ENCODE measurements at places on chromosomes 6 and 20.
A peak's percentile ranks its signal among the peaks of the same experiment; 100 is the strongest.

DNA sequence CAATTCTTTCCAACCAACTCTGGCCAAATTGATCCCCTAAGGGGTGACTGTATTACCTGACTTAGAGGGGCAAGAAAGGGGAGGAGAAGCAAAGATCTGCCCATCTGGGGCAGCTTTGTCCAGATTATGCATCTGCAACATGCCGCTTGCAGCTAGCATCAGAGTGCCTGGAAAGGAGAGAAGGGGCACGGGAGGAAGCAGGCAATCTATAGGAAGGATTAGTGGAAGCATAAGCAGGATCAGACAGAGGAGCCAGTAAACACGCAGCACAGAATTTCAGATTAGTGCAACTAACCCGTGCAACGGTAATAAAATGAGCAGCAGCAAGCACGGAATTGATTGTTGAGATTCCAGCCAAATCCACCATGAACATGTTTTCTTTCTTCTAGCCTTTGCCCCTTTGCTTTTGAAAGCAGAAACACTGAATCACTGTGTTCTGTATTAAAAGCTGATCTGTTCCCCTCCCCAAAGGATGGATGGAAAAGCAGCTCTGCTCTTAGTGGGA, 643.6 kb upstream of the CHD6 start:
- no peak for DNase-seq

DNA sequence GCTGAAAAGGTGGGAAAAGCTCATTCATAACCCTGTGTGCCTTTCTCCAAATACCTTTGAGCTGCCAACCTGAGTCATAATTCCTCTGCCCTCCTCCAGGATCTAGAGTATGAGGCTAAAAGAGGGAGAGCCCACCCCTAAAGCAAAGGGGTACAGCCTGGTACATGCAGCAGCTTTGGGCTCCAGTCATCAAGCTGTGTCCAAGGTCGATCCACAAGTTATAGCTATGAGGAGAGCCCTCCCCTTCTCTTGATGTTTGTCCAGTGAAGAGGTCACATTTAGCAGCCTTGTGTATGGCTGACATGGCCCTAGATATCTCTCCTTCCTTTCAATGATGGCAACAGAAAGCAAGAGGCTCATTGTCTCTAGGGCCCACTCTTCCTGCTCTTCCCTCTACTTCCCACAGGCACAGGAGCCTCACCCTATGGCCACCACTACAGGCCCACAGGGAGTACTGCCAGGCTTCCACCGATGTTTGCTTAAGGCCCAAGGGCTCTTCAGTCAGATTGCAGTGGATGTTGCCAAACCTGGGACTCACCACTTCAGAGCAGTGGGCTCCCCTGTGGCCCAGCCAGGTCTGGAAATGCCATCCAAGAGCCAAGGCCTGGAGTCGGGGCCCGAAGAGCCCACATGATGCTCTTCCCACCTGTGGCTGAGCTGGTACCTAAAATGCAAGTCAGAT, 176.8 kb downstream of the CD83 start:
- DNase-seq = no peak

GRCh38 chr6:37916675-37917074, 97.1 kb downstream of the ZFAND3 start:
- no peak for DNase-seq

DNA sequence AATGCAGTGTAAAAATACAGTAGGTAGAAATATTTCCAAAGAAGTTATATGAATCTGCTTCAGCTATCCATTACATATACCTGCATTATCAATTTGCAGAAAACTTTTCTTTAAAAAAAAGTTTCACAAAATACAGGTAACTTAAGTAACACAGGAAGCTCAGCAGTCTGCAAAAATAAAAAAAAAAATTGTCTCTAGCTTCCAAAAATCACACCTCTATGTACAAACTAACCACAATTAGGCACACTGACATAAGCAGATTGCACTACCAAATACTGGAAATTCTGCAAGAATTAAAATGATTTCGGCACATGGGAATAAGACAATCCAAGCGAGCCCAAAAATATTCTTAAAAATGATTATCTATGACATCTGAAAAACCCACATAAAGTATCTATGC, 41.2 kb downstream of the ME1 start:
- DNase-seq = no peak

DNA sequence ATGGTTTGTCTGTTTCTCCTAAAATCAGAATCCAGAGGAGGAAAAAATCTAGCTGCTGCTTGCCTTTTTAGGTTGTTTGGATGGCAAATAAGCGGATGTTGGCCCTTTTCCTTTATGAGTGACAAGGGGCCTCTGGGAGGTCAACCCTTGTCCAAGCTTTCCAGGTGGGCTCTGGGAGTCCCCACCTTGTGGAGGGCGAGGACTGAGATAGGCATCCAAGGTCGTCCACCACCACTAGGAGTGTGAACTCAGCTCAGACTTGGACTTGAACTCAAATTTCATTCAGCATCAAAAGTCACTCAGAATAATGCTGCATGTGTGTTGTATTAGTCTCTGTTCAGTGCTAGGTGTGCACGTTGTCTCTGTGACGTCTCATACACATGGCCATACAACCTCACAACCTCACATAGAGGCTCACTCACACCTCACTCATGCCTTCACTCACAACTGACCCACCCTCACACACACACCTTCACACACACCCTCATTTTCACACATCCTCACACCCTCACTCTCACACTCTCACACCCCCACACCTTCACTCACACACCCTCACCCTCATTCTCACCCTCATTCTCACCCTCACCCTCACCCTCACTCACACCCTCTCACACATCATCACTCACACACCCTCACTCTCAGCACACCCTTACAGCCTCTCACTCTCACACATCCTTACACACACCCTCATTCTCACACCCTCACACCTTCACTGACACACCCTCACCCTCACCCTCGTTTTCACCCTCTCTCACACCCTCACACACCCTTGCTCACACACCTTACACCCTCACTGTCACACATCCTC, 18.0 kb downstream of the DYNLT1 start:
- DNase-seq = no peak

GRCh38 chr20:8940326-8940725, 128.6 kb upstream of the PLCB4 start:
- DNase-seq = no peak

DNA sequence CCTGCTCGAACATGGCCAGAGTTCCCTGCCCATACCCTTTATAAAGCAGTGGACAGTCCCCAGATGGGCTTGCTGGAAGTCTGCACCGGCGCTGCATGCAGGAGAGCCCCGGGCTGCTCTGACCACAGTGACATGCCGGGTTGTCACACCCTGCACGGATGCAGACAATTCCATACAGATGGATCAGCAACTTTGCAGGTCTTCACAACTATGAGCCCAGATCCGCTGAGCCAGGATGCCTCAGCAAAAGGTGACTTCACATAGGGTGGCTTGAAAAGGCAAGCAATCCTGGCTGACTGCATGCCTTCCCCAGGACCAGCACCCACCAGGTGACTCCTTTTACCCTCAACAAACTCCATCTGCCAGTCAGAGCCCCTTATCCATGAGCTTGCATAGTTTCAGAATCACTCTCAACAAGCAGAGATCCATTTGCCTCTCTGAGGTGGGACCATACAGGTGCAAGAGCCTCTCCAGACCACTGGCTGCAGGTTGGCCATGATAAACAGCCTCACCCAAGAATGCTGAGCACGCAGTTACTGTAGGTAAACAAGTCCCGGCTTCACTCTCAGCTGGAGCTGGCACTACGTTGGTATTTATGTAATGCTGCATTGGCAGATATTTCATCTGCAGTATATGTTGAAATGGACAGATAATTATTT, 183.0 kb upstream of the QKI start:
- no peak for DNase-seq

DNA sequence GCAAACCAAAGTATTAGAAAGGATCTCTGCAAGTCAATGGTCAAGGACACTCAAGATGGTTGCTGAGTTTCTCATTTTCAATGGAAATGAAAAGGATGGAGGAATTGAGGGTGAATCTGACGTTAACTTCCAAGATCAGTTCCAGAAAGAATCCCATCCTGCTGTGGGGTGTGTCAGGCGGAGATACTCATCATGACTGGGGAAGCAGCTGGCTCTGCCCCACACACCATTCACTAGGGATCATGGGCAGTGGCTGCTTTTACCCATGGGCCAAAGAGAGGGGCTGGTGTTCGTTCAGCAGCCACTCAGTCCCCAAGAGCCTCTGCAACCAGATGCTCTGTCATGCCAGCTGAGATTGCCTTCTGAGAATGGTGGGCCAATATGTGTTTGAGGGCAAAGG, 102.3 kb upstream of the KCNK16 start:
- DNase-seq = no peak

DNA sequence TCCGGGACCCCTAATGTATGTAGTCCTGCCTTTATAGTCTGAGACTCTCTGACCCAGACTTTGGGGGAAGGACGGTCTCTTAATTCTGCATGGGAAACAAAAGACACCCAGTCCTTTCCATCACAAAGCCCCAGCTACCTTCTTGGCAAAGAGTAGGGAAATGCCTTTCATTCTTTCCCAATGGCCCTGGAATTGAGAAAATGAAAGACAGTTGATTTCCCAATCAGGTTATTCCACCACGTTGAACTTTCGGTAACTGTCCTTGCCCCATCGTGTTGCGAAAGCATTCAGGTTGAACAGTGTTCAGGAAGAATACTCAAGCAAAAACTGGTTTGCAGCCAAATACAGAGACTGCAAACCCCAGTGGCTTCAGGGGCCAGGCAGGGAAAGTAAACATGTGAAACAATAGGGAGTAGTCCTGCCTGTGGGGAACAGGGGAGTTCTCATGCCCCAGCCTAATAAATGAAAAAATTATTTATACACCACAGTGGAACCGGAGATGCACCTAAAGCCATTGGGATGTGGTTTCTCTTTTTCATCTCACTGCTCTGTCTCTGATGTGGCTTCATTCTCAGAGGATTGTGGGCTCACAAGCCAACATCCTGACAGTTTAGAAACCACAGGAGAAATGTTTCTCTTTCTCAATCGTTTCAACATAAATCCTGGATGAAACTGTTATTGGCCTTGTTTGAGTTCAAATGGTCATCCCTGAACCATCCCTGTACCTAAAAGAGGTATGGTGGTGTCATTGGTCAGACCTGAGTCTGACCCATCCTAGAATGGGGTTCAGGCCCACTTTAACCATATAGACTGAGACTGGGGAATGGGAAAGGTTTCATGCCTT, 44.2 kb upstream of the SLC9A8 start:
- DNase-seq = no peak

- no peak for DNase-seq
Observed at GRCh38 chr6:33857093-33857931, 53.5 kb upstream of the MLN start.

DNA sequence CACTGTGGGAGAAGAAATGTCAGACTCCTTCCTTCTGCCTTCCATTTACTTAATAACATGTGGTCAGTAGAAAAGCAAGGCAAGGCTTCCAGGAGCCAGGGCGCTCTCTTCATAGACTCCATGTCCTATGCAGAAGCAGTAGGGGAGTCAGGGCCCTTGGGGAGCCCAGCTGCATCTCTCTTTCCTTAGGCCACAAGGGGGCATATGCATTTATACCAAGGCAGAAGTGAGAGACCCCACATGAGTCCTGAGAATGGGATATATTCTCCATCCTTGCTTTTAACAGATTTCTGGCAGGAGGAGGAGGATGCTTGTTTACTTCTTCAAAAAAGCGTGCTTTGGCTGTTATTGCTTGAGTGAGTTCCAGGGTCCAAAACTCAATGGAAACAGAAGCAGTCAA, 198.5 kb downstream of the HIVEP2 start:
- DNase-seq = peak; percentile 71

- peak; percentile 97 for DNase-seq
Observed at GRCh38 chr6:33061987-33062386, 11.5 kb downstream of the HLA-DPA1 start.
